Retinal pigment epithelial cell (primary cell): ENCODE measurements at places on chromosomes 3 and 15.

DNA sequence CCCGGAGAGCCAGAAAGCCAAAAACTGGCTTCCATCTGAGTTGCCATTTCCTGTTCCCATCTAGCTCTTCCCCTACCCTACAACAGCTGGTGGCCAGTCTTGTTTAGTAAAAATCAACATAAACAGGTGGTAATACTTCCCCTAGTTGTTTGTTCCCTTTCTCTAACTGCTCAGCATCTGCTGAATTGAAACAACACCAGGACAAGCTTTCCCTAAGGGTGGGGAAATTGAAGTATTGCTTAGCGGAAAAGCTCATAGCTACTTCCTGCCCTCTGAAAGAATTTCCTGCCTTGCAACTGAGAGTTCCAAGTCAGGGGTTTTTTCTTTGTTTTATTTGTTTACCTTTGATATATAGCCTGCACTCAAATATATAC lies 66.8 kb downstream of the HMG20A start:
- DNase-seq: no peak

- DNase-seq: no peak
Observed at GRCh38 chr3:105812194-105812586, 56.6 kb downstream of the CBLB start.

GRCh38 chr3:183430325-183430957 lies 2.0 kb upstream of the MCF2L2 start:
- no peak for DNase-seq

DNA sequence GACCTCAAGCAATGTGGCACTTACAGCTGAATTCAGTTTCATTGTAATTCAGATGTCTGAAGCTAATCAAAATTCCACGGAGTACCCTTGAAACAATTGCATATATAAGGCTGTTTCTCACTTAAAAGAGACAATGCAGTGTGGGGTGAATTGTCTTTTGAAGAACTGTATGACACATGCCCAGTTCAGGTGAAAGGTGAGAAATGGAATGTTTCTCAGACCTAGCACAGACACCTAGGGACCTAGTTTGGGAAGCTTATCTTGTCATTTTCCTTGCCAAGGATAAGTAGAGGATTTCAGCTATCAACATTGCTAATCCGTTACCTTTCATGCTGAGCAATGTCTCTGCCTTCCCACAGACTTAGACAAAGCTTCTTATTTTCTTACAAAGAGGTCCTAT lies 36.3 kb downstream of the MBNL1 start:
- no peak for DNase-seq

DNA sequence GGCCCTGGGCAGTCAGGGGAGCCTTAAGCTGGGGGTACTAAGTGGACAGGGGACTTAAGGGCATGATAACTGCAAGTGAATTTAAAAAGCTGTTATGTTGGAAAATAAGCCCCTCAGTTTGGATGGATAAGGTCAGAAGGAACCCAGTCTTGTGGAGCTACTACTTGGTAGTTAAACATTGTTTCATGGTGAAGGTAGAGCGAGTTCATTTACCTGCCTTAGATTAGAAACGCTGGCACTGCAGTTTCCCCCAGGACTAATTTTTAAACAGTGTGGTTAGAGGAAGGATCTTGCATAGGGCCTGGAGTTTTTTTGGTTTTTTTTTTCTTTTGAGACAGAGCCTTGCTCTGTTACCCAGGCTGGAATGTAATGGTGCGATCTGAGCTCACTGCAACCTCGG lies 31.2 kb downstream of the TRIM71 start:
- DNase-seq: no peak

DNA sequence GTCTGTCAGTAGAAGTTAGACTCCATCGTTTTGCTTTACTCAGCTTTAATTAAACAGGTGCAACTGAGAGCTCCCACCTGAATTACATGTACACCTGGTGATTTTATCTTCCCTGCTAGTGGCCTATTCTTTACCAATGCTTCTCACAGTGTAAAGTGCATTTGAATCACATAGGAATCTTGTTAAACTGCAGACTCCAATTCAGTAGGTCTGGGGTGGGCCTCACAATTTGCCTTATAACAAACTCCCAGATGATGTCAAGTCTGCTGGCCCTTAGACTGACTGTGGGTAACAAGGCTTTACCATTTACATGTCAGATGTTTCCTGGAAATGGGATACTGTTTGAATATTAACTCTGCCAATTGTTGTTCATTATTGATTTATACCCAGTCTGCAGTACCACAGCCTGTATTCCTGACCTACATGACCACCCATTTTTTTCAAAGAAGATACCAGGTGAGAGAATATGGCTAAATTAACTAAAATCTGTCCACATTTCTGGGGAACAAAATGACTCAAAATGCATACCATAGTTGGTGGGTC lies 37.2 kb downstream of the CMSS1 start:
- DNase-seq: no peak

DNA sequence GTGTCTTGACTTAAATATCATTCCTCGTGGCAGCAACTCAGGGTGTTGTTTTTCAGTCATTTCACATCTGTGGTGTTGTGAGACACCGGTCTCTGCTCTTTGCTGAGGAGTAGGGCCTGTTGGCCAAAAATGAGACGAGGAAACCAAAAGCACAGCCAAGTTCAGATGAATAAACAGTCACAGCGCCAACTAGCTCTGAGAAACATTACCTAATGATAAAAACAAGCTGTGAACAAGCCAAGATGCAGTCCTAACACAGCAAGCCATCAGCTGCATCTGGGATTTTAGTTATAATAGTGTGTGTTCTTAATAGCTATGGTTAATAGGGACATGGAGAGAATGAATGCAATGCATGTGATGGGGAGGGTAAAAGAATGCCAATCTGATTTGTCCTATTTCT lies 843.4 kb upstream of the DPPA4 start:
- DNase-seq: no peak

GRCh38 chr15:74253211-74253921 lies 17.2 kb downstream of the CCDC33 start:
- no peak for DNase-seq

- DNase-seq: no peak
Observed at GRCh38 chr15:40428185-40428584, 12.6 kb upstream of the BAHD1 start.

DNA sequence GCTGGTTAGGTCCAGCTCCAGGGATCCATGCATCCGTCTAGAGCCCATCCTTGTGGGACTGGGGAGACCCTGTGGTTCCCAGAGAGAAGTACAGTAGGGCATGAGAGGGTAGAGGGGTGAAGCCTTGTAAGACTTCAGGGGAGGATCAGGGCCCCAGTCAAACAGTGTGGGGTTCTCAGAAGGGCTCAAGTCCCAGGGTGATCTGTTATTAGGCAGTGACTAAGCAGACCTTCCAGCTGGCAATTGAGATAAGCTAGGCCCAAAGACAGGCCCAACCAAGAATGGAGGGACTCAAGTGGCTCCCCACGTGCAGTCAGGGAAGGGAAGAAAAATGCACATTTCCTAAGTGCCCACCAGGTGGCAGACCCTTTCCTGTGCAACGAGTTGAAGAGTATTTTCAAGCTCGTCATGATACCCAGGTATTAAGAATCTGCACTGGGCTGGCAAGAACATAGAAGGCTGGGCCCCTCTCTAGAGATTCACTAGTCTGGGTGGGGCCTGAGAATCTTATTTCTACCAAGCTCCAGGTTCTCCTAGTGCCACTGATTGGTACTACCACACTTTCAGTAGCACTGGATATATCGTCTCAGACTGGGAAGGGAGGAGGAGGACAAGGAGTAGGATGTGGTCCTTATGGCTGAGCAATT lies 240.8 kb downstream of the NR1D2 start:
- peak; percentile 46 for DNase-seq

- no peak for DNase-seq
Observed at GRCh38 chr3:53288214-53288613, 32.4 kb upstream of the TKT start.

DNA sequence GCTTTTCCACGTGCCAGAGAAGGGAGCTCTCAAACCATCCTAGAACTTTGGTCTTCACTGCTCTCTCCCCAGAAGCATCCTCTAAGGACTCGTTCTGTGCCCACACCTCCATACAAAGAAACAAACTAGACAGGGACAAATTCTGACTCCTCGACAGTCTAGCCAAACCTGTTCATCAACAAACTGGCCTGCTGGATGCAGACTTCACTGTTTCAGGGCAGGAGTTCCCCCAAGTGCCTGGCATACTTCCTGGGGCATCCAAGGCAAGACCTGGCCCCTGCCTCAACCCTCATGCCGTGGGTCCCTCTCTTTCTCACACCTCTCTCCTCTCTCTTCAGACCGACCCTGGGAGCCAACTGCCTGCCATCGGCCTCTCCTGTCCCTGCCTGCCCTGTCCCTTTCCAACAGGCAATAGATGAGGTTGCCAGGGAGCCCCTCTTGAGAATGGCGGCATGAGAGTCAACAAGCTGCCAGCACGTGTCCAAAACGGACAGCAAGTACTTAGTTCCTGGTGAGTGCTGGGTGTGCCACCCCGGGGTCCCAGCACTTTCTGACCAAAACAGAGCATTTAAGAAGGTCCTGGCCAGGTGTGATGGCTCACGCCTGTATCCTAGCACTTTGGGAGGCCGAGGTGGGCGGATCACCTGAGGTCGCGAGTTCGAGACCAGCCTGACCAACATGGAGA lies 79.1 kb upstream of the HES1 start:
- DNase-seq: no peak

DNA sequence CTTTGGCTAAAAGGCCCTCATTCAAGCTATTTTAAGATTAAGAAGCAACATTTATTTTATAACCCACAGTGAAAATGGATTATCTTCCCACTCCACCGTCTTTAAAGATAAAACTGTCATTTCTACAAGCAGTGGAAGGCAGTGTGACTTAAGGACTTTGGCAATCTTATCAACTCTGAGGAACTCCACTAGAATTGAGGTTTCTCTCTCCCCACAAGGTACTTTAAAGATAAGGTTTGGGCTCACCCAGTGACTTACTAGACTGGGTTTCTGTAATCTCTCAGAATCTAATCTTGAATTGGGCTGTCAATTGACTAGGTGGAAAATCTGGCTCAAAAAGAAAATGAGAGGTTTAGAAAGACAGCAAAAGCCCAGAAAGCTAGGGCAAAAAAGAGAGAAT lies 21.7 kb downstream of the ZNF385D start:
- DNase-seq: no peak

GRCh38 chr3:133424937-133425869 lies 25.3 kb downstream of the BFSP2 start:
- no peak for DNase-seq

DNA sequence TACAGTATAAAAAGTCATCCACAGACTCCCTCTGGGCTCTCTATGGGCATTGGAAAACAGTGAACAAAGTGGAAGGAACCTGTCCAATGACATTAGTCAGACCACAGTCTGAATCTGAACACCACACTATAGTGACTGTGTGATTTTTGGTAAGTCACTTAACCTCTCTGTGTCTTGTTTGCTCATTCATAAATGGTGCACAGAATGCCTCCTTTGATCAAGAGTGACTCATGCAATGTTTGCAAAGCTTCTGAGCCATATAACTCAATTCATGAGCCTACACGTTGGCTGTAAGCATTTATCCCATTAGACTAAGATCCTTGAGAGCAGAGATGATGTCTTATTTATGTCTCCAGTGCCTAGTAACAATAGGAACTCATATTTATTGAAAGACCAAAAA lies 46.7 kb downstream of the SV2B start:
- DNase-seq: no peak

- no peak for DNase-seq
Observed at GRCh38 chr15:97678656-97679055, 281.8 kb upstream of the ARRDC4 start.

GRCh38 chr3:15794303-15794771 lies 3.4 kb downstream of the ANKRD28 start:
- DNase-seq: no peak

DNA sequence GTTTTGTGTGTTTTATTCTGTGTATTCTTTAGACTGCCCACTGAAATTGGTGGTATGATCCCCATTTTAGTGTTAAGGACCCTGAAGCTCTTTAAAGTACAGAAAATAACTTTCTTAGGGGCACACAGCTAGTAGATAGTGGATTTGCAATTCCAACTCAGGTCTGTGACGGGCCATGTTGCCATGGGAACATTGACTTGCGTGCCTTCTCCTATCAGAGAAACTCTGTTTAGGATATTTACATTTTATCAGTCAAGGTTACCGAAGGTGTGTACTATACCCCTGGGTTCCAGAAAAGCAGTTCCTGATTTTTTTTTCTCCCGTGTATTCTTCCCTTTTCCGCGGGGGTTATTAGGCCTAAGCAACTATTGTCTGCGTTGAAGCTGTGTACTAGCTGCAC lies 19.4 kb downstream of the MYZAP start:
- no peak for DNase-seq

GRCh38 chr3:114839476-114839875 lies 307.6 kb downstream of the ZBTB20 start:
- peak; percentile 12 for DNase-seq

DNA sequence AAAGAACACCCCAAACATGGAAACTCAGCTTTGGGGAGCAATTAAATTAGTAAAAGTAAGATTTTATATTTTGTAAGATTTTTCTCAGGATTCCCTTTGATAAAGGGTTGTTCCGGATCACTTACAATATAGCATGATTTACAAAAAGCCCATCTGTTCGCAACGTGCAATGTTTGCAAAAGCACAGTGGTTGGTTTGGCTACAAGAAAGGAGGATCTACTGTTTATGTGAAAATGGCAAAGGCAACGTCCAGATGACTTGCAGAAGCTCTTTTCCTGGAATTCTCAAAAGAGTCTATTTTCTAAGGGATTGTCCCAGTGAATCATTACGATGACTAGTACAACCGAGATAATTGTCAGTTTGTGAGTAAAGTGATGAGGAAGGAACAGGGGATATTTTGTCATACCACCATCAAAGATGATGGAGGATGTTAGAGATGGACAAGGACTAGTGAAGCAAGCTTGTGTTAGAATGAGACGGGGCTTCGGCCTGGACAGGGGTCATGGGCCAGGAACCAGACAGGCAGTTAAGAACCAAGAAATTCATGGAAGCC lies 71.6 kb downstream of the CRYGS start:
- no peak for DNase-seq

GRCh38 chr3:164458986-164459385 lies 619.3 kb downstream of the SI start:
- no peak for DNase-seq

DNA sequence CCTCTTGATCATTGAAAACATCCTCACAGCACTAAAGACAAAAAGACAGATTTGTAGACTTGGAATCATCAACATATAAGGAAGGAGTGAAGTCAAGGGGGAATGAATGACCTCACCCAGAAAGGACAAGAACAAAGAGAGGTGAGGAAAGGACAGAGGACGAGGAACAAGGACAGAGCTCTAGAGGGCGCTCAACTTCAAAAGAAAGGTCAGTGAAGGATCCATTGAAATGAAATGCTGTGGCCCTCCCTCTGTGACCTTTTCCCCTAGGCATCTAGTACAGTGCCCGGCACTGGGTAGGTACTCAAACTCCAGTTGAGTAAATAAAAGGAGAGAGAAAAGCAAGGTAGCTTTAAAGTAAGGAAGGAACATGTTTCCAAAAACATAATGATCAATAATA lies 2.6 kb downstream of the ATP8B4 start:
- DNase-seq: no peak

GRCh38 chr15:32851572-32851971 lies 133.8 kb downstream of the GREM1 start:
- peak; percentile 51 for DNase-seq

- peak; percentile 30 for DNase-seq
Observed at GRCh38 chr3:45795882-45796765, at the start of gene SLC6A20. Gene SLC6A20 (minus strand): TSS chr3:45796536. CDS start chr3:45796419, 117 bp downstream.

- no peak for DNase-seq
Observed at GRCh38 chr15:81001152-81002008, 657 bp downstream of the TLNRD1 start.

GRCh38 chr3:129347458-129347845 lies 68.8 kb downstream of the HMCES start:
- no peak for DNase-seq

GRCh38 chr3:10353661-10354360 lies 32.9 kb upstream of the SEC13 start:
- no peak for DNase-seq
